ENCODE measurements at places on chromosomes 4 and X. TPM values are rescaled to one million over a fixed set of nuclear protein-coding genes. Genes with fewer than 3 reads are reported as not detected.

DNA sequence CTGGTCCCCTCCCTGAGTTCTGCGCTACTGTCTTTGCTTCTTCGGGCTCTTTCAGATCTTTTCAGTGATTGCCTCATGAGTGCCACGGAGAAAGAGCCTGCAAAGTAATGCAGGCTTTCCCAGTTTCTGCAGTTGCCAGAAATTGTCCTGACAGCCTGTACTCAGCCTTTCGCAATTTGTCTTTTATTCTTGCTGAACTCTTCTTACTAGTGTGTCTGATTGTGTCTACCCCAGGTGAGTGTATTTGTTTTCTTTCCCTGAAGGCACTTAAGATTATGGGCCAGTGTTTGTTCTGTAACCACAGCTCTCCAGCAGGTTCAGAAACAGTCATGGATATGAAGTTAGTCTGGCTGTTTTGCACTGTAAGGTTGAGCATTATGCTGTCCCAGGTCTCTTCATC, 47.1 kb downstream of the FAM193A start:
- H3K27me3 ChIP-seq = no peaks in the 10 kb centered on the region
- H3K4me3 ChIP-seq = no peak overlapping the region
- no peaks in the 10 kb centered on the region for H3K36me3 ChIP-seq
- no peak for DNase-seq
- H3K27ac ChIP-seq = no peak overlapping the region

DNA sequence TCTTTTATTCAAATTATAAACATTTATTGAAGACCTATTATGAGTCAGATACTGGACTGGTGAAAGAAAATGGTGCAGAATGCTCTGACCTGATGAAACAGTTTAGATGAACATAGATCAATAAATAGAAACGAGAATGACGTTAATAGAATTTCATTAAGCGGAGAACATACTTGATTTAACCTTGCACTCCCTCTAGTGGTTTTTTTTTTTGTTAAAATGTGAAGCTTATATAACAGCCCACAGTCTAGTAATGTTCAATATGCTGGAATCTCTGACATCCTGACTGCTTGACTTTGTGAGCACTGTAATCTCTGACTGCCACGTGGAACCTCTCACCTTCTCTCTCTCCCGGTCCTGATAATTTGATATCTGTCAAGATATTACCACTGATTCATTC, 32.3 kb downstream of the HDAC8 start:
- H3K4me1 ChIP-seq = no peaks in the 10 kb centered on the region
- no peaks in the 10 kb centered on the region for H3K36me3 ChIP-seq
- no peak for DNase-seq
- H3K4me3 ChIP-seq = no peak overlapping the region
- H3K27me3 ChIP-seq = no peaks in the 10 kb centered on the region
- H3K27ac ChIP-seq = no peak overlapping the region

DNA sequence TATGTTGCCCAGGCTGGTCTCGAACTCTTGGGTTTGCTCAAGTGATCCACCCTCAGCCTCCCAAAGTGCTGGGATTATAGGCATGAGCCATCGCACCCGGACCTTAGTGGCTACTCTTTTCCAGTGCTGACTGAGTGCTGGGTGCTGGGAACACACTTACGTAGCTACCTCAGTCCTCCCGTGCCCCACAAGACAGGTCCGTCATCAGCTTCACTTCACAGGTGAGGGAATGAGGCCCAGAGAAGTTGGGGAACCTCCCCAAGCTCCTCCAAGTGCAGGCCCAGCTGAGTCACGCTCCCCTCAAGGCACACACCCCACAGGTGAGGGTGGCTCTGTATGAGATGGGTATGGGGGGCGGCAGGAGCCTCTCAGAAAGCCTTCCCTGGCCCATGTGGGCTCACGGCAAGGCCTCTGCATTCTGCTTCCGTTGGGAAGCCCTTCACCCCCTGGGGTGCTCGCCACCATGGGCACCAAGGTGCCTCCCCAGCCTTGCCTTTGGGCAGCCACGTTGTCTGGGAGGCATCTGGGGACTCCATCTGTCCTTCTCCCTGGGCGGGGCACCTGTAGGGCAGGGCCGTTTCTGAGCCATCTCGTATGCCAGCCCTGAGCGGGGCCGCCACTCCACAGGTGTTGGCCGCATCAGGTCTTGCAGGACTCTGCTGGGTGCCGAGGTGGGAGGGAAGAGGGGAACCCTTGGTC, 28.4 kb downstream of the NSG1 start:
- no peak overlapping the region for H3K4me3 ChIP-seq
- H3K27me3 ChIP-seq = no peaks in the 10 kb centered on the region
- peaks cover 13% of the 10 kb centered on the region for H3K36me3 ChIP-seq

- H3K27me3 ChIP-seq = no peaks in the 10 kb centered on the region
- H3K36me3 ChIP-seq = no peaks in the 10 kb centered on the region
- no peaks in the 10 kb centered on the region for H3K4me1 ChIP-seq
- no peak overlapping the region for H3K27ac ChIP-seq
- DNase-seq = no peak
Observed at GRCh38 chrX:13430136-13430827, 110.4 kb upstream of the ATXN3L start.

MAGEB17 gene
- not detected for total RNA-seq

DNA sequence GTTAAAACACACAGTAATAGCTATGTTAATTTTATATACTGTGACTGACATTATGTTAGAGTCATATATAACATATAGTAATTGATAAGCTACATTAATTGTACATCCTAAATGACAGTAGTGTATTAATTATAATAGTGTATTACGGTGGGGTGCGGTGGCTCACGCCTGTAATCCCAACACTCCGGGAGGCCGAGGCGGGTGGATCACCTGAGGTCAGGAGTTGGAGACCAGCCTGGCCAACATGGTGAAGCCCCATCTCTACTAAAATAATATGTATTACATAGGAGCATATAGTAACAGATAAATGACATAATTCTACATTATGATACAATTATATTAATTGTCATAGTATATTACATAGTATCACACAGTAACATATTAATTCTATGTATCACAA, 12.2 kb downstream of the ASMTL start:
- H3K4me1 ChIP-seq = no peaks in the 10 kb centered on the region
- peaks cover 33% of the 10 kb centered on the region for H3K36me3 ChIP-seq
- DNase-seq = no peak
- no peak overlapping the region for H3K4me3 ChIP-seq
- no peaks in the 10 kb centered on the region for H3K27me3 ChIP-seq

DNA sequence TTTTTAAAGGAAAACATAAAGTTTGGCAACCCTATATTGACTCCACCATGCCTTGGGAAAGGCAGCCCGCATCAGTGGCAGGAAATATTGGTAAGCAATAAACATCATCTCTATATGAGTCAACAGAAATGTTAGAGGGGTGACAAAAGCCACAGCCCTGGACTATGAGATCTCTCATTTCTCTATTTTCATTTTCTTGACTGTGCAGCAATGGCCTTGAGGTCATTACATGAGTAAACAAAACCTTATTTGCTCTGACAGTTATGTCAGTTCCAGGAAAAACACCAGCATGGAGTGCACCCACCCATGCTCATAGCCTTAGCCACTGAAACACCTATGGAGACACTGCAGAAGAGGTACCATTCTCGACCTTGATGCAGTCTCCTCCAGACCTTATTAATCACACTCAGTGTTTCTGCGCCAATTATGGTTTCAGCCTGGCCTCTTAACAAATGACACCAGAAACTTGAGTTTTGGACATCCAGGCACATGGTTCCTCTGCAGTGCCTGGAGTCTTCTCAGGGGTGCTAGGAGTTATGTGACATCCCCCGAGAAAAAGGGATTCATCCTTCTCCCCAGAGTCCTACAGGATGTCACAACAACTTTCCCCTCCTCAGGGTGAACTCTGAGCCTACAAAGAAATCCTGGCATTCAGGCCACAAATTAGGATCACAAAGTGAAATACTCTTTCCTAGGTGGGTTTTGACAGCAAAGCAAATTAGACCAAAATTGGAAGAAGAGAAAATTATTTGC, 16.0 kb upstream of the HPGD start:
- H3K4me3 ChIP-seq = no peak overlapping the region
- H3K36me3 ChIP-seq = no peaks in the 10 kb centered on the region
- H3K4me1 ChIP-seq = no peaks in the 10 kb centered on the region
- no peak overlapping the region for H3K27ac ChIP-seq
- peaks cover 1% of the 10 kb centered on the region for H3K27me3 ChIP-seq

KCNE5 gene
- total RNA-seq = 3.1 TPM

DNA sequence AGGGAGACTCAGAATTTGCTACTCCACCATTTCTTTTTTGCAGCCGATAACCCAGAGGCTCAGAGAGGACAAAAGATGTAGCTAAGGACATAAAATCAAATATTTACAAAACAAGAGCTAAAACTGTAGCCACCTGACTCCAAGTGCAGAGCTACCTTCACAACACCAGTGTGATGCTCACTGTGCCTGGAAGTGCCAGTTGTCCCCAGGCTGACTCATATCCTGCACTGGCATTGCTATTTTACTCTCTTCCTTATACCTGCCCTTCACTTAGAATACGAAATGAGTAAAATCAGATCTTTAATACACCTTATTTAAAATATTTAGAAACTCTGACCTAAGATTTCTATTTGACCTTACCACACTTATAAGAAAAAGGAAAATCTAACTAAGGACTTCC, 39.5 kb downstream of the SLC7A11 start:
- H3K4me3 ChIP-seq = no peak overlapping the region
- DNase-seq = no peak
- no peaks in the 10 kb centered on the region for H3K36me3 ChIP-seq
- no peak overlapping the region for H3K27ac ChIP-seq

ZNF711 gene
- 15.5 TPM for total RNA-seq

LCORL gene
- 19.2 TPM for total RNA-seq

BMPR1B gene
- 1.1 TPM for total RNA-seq

GRCh38 chr4:136731025-136731424, 801.3 kb downstream of the PCDH18 start:
- no peaks in the 10 kb centered on the region for H3K36me3 ChIP-seq
- DNase-seq = no peak
- no peaks in the 10 kb centered on the region for H3K27me3 ChIP-seq
- no peaks in the 10 kb centered on the region for H3K4me1 ChIP-seq
- H3K4me3 ChIP-seq = no peak overlapping the region

SPARCL1 gene
- 0.78 TPM for total RNA-seq

BEX2 gene
- total RNA-seq = 57.5 TPM

RPL36A gene
- total RNA-seq = 309 TPM

DNA sequence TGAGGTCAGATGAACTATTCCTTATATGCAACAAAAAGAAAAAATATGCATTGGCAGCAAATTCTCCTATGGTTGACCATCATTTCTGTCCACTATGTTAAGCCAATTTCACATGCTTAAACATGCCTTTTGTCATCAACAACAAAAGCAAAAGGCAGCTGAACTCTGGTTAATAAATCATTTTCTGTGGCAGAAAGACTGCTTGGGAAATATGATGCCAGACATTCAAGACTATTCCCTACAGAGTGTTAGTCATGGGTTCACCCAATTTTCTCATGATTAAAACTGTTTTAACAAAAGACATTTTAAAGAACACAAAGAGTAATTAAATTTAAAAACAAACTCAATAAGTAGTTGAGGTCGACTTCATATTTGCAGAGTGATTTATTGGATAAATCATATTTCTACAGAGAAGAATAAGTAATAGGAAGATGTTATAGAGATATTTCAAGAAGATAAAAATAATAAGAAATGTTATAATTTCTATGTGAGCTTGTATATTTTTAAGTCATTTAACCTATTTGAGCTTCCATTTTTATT, 890.6 kb downstream of the STPG2 start:
- no peak for DNase-seq
- no peaks in the 10 kb centered on the region for H3K36me3 ChIP-seq
- no peaks in the 10 kb centered on the region for H3K4me1 ChIP-seq
- no peak overlapping the region for H3K27ac ChIP-seq
- H3K4me3 ChIP-seq = no peak overlapping the region
- H3K27me3 ChIP-seq = no peaks in the 10 kb centered on the region

DNA sequence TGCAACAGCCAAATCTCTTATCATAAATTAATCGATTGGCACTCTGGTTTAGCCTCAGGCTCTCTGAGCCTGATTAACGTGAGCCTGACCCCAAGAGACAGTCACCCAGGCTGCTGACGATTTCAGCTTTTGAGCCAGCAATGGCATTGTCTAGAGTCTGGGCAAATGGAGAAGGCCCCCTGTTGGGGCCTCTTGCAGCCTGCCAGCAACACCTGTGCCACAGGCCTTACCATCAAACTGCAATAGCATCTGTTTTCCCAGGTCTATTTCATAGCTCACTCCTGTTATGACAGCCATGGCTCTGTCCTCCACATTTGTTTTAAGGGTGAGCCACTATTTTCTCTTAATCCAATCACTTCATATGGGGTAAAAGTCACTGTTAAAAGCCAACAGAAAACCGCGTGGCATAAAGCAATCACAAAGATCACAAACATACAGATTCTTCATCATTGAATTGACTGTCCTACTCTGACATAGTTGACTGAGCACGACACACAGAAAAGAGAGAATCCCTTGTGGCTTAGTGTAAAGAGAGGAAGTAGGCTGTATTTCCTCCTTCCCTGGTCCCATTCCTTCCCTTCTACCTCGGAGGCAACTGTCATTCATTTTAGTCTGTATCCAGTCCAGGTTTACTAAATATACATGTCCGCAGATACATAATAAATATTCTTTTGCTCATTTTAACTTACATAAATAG, 47.8 kb downstream of the SLC9A7 start:
- no peaks in the 10 kb centered on the region for H3K36me3 ChIP-seq
- H3K27ac ChIP-seq = no peak overlapping the region
- DNase-seq = no peak
- H3K4me1 ChIP-seq = no peaks in the 10 kb centered on the region
- no peak overlapping the region for H3K4me3 ChIP-seq

- no peaks in the 10 kb centered on the region for H3K36me3 ChIP-seq
- no peaks in the 10 kb centered on the region for H3K27me3 ChIP-seq
- DNase-seq = no peak
Observed at GRCh38 chr4:169150806-169151205, 120.0 kb downstream of the SH3RF1 start.

- H3K36me3 ChIP-seq = no peaks in the 10 kb centered on the region
- H3K27ac ChIP-seq = no peak overlapping the region
- DNase-seq = no peak
- H3K4me1 ChIP-seq = no peaks in the 10 kb centered on the region
- H3K27me3 ChIP-seq = no peaks in the 10 kb centered on the region
Observed at GRCh38 chr4:156473151-156473550, 498.4 kb downstream of the PDGFC start.

GRCh38 chr4:54050214-54050904, 14.0 kb downstream of the CHIC2 start:
- no peaks in the 10 kb centered on the region for H3K27me3 ChIP-seq
- no peak for DNase-seq
- no peaks in the 10 kb centered on the region for H3K4me1 ChIP-seq
- H3K4me3 ChIP-seq = no peak overlapping the region
- H3K27ac ChIP-seq = no peak overlapping the region

DNA sequence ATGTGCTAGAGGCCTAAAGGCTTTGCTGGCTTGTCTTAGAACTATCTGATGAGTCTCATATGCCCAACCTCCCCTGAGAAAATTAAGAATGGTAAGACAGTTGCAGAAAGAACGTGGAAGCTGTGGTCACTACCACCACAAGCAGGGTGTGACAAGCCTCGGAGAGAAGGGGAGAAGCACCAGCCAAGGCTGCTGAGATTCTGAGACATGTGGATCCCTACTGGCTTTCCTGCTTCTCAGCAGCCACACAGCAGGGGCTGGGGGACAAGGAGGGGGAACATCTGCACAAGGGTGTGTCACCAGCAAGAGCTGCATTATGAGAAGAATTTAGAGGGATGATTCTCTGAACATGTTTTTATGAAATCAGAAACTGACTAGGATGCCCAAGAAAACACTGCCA, 19.4 kb downstream of the TAPT1 start:
- peaks cover 9% of the 10 kb centered on the region for H3K4me1 ChIP-seq
- H3K27ac ChIP-seq = no peak overlapping the region
- DNase-seq = no peak
- no peaks in the 10 kb centered on the region for H3K36me3 ChIP-seq
- H3K27me3 ChIP-seq = no peaks in the 10 kb centered on the region

ARX gene
- not detected for total RNA-seq
